ENCODE measurements at places on chromosomes 12 and 14.

- no peak for DNase-seq
Observed at GRCh38 chr12:6952863-6953441, 1.8 kb downstream of the PTPN6 start.

DNA sequence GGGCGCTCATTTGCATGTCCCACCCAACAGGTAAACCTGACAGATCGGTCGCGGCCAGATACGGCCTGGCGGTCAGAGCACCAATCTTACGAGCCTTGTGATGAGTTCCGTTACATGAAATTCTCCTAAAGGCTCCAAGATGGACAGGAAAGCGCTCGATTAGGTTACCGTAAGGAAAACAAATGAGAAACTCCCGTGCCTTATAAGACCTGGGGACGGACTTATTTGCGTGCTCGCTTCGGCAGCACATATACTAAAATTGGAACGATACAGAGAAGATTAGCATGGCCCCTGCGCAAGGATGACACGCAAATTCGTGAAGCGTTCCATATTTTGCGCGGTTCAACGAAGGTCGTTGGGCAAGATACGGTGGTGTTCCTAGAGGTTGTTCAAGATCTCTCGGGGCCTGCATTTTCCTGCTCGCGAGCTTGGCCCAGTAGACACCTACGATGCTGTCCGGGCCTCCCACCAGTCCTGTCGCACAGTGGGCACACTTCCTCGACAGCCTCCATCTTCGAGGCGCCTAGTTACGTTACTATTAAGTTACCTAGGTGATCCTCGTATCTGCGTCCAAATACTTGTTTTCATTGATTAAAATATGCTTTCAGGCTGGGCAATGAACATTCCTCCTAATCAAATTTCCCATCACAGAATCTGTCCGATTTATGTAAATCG is at the start of gene RNU6-7:
RNU6-7 (plus strand) TSS at position 230 of the 675 bp plus-strand sequence.
- peak; percentile 36 for DNase-seq

DNA sequence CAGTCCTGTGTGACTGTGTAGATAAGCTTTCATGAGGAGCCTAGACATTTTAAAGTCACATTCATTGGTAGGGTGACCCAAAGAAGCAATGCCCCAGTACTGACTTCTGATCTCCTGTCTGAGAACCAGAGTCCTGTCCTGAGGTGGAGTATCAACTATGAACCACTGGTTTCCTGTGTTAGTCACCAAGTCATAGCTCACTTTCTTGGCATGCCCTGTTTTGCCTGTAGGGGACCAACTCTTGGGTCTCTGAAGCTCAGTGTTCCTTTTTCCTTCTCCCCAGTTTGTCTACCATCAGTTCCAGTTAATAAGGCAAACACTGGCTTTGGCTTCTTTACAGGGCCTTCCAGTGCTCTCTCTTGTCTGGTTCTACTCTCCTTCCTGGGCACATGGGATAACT is 97.4 kb downstream of the C12orf75 start:
- no peak for DNase-seq

DNA sequence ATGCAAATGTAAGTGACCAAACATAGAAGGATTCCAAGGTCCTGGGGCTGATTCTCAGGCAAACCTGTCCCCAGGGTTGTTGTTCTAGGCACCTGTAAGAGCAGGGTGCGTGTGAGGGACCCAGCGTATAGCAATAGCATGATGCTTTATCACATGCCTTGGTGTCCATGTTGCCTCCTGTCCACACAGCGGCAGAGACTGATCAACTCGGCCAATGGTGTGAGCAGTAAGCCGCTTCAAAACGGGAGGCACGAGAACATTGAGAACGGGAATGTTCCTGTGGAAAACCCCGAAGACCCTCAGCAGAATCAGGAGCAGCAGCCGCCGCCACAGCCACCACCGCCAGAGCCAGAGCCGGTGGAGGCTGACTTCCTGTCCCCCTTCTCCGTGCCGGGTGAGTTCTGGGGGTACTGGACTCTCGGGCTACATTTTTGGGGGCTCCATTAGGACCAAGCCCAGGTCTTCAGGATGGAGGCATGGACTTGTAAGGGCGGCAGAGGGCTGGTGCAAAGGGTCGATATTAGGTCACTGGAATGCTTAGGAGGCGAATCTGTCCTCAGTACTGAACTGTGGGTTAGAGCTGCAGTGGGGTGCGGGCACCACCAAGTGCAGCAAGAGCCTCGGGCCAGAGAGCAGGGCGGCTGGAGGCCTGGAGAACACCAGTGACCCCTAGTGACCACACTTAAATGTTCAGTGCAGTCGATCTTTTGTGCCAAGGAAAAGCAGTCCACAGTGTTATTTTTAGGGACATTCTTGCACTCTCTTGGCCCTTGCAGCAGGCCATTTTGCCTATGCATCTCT is 57.2 kb upstream of the RIN3 start:
- DNase-seq, result peak; percentile 78

DNA sequence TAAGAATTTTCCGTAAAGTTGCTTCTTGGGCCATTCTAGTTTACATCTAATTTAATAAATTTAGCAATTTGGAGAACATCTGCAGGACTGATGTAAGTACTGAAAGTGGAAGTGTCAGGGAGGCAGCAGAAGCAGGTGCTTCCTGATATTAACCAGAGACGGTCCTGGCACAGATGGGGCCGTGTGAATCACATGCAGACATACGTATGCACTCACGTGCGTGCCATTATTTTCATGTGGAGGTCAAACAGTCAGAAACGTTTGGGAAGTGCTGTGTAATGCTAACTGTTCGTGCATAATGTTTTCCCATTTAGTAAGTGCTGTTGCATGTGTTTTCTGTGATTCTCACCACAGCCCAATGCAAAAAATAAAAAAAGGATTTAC is 87.8 kb upstream of the DYNC1H1 start:
- DNase-seq, result peak; percentile 55

DNA sequence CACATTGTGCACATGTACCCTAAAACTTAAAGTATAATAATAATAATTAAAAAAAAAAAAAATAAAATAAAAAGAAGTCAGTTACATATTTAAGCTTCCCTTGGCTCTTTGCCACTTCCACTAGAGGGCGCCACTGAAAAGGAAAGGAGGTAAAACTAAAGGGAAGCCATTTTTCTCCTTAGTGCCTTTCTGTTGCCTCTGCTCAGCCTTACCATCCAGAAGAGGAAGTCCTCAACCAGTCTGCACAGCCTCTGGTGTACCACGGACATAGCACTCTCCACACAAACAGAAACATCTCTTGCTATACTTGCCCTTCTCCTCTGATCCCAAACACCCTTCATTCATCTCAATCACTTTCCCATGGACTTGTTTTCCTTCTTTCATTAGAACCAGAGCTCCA is 169.0 kb upstream of the EEA1 start:
- DNase-seq, result peak; percentile 46

DNA sequence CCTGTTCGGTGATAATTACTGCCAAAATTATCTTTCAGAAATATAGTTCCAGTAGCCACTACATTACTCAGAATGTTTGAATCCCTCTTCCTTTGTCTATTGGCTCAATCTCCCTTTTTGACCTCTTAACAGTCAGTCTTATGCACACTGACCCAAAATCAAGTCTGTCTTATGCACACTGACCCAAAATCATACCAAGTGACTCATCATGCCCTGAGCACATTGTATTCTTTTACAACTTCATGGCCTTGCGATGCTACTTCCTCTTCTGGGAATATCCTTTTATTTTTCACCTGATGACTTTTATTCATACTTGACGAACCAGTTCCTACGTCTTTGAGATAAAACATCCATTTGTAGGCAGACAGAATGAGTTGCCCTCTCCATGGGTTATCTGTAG is 182.3 kb downstream of the NPAS3 start:
- no peak for DNase-seq

DNA sequence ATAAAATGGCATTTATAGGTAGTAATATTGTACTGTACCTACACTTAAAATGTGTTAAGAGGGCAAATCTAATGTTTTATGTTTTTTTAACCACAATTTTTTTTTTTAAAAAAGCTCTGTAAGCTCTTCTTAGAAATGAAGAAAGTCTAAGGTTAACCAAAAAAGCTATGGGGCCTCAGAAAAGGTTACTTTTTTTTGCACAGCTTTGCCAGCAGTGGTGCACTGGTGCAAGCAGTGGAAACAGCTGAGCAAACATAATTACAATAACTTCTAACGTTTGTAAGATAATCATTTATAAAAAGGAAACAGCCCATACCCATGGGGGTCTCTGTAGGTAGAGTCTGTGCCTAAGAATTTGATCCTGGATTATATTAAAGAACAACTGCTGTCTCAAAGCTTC is 85.1 kb upstream of the NID2 start:
- DNase-seq, result no peak

DNA sequence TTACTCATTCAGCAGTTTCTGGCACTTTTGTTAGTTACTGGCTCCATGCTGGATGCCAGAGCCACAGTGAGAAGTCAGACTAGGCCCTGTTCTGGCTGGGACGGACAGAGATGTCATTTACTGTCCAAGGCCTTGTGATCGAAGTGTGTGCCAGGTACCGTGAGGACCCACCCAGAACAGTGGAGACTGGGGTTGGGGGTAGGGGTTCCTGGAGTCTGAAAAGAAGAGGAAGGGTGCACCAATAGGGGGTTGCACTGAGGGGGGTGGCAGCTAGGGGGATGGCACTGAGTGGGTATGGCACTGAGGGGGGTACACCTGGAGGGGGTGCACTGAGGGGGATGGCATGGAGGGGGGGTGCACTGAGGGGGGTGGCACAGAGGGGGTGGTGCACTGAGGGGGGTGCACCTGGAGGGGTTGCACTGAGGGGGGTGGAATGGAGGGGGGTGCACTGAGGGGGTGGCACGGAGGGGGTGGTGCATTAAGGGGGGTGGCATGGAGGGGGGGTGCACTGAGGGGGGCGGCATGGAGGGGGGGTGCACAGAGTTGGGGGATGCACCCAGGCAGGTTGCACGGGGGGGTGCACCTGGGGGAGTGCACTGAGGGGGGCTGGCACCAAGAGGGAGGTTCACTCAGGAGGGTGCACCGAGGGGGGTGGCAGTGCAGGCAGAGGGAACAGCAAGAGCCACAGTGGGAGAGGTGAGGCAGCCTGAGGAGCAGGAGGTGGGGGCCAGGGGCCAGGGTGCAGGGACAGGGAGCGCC is 10.6 kb upstream of the CYP46A1 start:
- DNase-seq, result no peak

GRCh38 chr12:57370696-57371095 is 60.1 kb downstream of the R3HDM2 start:
- no peak for DNase-seq

All from Ammon's horn (tissue), 1 donor.